ENCODE measurements at places on chromosomes 3 and 15.

DNA sequence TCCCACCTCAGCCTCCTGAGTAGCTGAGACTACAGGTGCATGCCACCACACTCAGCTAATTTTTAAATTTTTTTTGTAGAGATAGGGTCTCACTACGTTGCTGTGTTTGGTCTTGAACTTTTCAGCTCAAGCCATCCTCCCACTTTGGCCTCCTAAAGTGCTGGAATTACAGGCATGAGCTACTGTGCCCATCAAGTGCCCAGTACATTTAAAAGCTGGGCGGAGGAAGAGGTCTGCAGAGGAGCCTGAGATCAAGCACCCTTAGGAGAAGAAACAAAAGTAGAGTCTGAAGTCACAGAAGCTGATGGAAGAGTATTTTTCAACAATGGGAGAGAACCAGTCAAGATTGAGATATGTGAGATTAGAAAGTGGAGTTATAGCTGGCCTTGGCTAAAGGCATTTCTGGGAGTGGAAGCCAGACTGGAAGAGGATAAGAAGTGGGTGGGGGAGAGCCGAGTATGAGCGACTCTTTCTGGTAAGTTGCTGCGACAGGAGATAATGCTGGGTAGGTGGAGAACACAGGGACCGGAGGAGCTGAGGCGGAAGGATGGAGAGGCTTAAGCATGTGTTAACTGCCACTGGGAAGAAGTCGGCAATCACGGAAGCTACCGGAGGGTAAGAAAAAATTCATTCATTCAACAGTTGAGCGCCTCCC lies 782 bp upstream of the IREB2 start:
- DNase-seq = peak; percentile 46

DNA sequence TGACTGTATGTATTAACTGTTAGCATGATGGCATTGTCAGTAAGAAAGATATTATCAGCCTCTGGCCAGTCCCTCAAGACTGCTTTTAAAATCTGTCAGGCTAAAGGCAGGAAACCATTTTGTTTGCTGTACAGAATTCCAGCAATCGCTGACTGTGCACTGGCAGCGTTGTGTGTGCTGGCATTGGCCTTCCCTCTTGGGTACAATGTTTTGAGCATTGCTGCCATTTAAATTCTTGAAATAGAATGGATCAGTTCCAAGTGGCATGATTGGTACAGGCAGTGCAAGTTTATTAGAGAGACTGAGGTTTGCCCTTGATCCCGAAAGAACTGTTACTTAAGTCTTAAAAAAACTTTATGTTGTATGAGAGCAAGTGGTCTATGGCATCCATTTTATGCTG lies 788.7 kb downstream of the OTOL1 start:
- DNase-seq = no peak

- DNase-seq = peak; percentile 63
Observed at GRCh38 chr3:14472471-14473351, 67.4 kb downstream of the GRIP2 start.

DNA sequence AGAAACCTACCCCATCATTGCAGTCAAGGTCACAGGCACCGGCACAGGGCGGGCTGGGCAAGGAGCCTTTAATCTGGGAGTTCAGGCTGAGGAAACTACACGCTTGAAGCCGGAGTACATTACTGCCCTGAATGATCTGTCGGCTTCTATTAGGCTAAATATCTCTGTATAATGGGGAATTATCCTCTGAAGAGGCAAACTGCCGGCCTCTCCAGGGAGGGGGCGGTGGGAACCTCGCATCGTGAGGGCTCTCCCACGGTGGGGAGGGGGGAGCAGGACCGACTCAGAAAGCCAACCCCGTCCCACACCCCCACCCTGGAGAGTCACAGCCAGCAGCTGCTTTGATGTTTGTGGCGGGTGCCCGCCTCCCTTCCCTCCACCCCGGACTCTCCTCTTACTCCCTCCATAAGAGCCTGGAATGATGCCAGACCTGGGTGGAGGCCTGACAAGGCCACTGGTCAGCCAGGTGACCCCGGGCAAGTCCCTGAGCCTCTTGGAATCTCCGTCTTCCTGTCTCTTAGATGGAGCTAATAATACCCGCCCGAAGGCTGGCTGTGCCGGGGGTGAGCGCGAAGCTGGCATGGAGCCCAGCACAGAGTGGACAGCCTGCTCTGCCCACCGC lies 63.4 kb upstream of the LINGO1 start:
- DNase-seq = no peak

DNA sequence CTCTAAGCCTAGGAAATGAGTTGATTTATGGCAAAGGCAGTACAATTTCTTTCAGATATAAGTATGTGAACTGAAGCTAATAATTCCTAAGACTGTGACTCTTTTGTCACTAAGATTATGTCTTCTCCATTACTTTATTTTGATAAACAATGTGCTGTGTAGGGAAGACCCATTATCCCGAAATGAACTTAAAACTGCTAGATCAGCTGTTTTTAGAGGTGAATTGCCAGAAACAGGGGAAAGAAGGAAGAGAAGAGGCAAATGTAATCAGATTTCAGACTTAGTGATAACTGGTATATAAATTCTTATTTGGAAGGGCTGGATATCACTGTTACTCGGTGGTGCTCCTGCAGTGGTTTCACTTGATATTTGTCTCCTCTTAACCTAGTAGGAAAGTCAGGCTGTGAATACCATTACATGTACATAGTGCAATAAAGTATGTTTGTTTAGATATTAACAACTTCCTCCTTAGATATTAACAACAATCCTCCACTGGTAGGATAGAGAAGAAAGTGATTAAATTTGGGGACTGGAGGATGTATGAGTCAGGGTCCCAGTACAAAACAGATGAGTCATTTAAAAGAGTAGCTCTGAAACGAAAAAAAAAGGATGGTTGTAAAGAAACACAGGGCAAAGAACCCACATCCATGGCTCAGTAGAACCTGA lies 338.5 kb upstream of the KCNH8 start:
- no peak for DNase-seq

GRCh38 chr3:153356908-153357307 lies 194.9 kb downstream of the RAP2B start:
- no peak for DNase-seq

GRCh38 chr15:52257734-52258062 lies 37.9 kb downstream of the MYO5C start:
- peak; percentile 51 for DNase-seq

DNA sequence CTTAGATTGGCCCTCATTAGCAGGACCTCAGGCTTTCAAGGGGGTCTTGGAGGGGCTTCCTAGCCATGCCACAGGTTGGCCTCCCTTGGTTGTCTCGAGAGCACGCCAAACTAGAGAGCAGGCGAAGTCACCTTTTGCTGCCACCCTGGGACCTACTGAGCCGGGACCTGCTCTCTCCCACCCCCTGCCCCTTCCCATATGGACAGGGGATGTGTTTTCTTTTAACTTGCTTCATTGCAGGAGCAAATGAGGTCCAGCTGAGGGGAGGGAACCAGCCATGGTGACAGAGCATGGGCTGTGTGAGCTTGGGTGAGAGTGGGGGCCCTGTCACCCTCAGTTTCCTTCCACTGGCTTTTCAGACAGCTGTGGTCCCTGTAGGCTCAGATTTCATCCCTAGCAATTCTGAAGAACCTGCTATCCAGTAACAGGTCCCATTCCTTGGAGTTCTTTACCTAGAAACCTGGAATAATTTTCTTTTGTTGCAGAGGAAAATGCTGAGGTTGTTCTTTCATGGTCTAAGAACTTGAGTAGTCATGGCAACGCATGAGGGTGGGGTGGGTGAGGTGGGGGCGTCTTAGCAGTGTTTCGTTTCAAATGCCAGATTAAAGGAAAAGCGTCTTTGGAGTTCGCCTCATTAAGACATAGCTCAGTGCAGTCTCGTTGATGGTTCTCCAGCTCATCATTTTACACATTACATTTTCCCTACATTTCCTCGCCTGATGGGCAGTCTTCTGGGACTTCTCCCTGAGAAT lies 20.1 kb upstream of the MAGEF1 start:
- DNase-seq = no peak

DNA sequence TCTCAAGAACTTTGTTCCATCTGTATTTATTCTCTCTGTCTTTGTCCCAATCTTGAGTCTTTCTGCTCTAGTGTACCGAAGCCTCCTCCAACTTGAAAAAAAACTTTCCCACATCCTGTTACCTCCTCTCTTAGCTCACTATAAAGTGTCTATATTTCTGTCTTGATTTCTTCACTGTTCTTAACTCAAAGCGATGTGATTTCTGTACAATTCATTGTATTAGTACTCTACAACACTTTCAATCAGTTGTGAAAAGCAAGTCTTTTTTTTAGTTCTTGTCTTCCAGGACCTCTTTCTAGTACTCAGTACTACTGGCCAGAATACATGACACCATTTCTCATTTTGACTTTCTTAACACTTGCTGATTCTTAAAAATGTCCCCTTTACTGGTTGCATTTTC lies 353.5 kb upstream of the SATB1 start:
- no peak for DNase-seq

GRCh38 chr15:68479870-68480269 lies 47.9 kb upstream of the ITGA11 start:
- no peak for DNase-seq

DNA sequence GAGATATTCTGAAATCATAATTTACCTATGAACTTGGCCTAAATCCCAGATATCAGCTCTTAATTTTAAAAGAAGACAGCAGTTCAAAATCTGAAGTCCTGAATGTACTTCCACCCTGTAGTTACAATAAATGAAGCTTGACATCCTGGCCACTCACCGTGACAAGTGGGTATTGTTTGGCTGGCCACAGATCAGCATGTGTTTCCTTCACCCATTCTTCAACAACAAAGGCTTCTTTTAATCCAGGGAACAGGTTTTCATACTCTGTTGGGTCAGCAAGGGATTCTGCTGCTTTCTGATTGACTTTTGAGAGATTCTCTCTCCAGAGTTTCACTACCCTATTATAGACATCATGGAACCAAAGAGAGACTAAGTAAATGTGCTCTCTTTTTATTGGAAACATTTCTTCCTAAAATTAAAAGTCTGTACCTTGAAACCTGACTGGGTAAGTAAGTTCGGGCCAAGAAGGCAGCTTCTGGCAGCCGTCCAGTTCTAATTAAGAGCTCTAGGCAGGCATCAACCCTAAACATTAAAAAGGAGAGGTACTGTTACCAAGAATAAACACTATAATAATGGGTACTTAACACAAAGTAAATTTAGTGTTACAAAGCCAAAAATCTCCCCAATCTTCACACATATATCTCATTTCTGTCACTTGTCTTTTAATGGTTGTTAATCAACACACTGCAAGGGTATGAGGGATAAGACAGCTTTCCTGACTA lies 15.2 kb downstream of the MRPS22 start:
- DNase-seq = peak; percentile 46

DNA sequence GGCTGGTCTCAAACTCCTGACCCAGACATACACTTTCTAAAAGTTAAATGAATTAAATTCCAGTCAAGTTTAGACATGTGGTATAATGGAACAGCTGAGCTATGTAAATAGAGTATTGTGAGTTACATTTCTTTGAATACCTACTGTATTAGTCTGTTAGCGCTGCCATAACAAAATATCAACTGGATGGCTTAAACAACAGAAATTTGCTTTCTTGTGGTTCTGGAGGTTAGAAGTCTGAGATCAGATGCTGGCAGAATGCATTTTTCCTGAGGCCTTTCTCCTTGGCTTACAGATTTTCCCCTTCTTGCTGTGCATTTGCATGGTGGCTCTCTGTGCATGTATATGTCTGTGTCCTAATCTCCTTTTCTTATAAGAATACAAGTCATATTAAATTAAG lies 101.5 kb upstream of the TGFBR2 start:
- no peak for DNase-seq

DNA sequence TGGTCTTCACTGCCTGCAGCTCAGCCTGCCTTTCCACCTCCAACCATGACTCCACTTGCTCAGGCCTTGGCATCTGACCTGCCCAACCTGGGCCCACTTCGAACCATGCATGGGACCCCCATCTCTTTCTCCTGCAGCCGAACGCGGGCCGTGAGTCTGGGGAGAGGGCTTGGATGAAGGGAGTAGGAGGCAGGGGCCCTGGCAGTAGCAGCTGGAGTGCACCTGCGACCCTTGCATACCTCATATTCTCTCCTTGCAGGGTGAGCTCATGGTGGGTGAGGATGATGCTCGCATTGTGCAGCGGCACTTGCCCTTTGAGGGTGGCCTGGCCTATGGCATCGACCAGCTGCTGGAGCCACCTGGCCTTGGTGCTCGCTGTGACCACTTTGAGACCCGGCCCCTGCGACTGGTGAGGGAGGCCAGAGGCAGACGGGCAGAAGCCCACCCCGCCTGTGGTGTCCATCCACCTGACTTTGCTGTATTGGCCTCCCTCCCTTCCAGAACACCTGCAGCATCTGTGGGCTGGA lies 13.5 kb downstream of the NT5DC2 start:
- DNase-seq = no peak

- DNase-seq = no peak
Observed at GRCh38 chr15:98551936-98552562, 96.3 kb upstream of the IGF1R start.

DNA sequence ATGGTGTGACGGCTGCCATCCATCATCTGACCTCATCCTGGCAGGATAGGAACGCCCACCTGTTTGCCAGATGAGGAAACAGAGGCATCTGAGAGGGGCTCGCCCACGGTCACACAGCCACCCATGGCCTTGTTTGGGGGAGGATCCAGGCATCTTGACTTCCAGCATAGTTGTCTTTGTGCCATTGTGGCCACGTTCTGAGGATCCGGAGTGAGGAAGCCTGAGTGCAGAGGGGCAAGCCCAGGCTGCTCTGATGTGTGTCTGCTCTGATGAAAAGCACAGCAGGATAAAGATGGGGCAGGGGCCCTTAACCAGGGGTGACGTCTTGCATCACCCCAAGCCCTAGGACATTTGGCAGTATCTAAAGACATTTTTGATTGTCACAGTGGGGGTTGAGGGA lies 58.7 kb downstream of the FGD5 start:
- DNase-seq = no peak

- peak; percentile 45 for DNase-seq
Observed at GRCh38 chr3:181103605-181104004, 114.1 kb upstream of the DNAJC19 start.

GRCh38 chr15:30978328-30978727 lies 13.1 kb downstream of the MTMR10 start:
- DNase-seq = no peak

GRCh38 chr3:100577382-100578008 lies 31.9 kb upstream of the ADGRG7 start:
- no peak for DNase-seq

- DNase-seq = no peak
Observed at GRCh38 chr15:38085114-38085513, 150.7 kb downstream of the TMCO5A start.

DNA sequence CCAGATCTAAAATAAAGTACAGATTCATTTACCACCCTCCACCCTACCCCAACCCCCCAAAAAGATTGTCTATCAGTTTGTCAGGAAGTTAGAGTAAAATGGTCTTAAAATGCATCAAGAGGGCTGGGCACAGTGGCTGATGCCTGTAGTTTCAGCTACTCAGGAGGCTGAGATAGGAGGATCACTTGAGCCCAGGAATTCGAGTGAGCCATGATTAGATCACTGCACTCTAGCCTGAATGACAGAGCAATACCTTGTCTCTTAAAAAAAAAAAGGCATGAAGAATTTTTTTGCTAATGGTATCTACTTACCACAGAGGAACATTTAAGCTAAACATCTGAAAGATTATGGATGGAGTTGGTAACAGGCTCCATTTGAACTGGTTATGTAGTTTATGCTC lies 71.0 kb downstream of the RBM6 start:
- DNase-seq = no peak
